ENCODE measurements at places on chromosomes 2 and 18.

DNA sequence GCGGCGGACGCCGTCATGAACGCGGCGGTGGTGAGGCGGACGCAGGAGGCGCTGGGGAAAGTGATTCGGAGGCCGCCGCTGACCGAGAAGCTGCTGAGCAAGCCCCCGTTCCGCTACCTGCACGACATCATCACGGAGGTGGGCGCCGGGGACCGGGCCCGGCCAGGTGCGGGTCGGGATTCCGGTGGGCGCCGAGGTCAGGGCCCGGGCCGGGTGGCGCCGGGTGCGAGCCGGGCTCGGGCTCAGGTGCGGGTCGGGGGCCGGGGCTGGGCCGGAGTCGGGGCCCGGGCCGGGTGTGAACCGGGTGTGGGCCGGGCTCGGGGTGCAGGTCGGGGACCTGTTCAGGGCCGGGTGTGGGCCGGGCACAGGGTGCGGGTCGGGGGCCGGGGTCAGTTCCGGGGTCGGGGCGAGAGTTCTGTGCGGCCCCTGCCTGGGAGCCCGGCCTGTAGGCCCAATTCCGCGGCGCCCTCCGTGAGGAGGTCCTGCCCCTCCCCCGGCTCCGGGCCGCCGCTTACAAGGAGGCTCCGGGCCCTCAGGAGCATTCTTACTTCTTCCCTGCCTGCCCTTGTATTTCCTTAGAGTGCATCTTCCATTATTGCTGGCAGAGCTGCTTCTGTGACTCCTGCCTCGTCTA, 447 bp downstream of the TRAF3IP1 start:
- DNase-seq: no peak

DNA sequence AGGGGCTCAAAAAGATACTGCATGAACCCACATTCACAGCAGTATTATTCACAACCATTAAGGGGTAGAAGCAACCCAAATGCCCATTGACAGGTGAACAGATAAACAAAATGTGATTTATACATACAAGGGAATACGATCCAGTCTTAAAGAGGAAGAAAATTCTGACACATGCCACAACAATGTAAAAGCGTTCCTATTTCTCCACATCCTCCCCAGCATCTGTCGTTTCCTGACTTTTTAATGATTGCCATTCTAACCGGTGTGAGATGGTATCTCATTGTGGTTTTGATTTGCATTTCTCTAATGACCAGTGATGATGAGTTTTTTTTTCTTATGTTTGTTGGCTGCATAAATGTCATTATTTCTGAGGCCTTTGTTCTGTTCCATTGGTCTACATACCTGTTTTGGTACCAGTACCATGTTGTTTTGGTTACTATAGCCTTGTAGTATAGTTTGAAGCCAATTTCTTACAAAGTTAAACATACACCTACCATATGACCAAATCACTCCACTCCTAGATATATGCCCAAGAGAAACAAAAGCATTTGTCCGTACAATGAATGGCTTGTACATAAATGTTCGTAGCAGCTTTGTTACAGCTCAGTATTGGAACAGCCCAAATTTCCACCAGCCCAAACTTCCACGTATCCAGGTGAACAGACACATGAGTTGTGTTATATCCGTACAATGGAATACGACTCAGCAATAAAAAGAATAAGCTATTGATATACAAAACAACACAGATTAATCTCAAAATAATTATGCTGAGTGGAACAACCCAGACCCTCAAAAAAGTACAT, 85.1 kb downstream of the TMEM131 start:
- DNase-seq: no peak

DNA sequence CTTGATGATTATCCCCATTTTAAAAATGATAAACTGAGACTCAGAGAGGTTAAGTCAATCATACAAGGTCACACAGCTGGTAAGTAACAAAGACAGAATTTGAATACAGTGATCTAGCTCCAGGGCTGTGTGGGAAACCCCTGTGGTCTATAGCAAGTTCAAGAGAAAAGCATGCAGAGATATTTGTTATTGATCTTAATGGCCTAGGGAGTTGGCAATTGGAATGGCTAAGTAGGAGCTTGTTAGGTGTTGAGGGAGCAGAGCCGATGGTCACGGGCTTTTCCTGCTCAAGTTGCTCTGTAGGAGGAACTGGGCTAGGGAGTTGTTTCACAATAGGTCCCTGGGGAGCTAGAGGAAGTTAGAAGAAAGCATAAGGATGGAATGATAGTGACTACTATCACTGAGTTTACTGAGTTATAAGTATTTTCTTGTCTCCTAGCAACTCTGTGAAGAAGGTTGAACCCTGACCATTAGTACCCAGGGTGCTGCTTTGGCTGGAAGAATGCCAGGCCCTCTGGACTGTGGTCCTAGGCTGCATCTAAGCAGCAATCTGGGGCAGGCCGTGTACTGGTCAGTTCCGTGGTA, 30.0 kb downstream of the RNF125 start:
- DNase-seq: no peak

GRCh38 chr2:145909766-145910165, 1389.8 kb upstream of the ZEB2 start:
- no peak for DNase-seq

GRCh38 chr18:76350134-76351025, 144.7 kb downstream of the ZNF516 start:
- no peak for DNase-seq

DNA sequence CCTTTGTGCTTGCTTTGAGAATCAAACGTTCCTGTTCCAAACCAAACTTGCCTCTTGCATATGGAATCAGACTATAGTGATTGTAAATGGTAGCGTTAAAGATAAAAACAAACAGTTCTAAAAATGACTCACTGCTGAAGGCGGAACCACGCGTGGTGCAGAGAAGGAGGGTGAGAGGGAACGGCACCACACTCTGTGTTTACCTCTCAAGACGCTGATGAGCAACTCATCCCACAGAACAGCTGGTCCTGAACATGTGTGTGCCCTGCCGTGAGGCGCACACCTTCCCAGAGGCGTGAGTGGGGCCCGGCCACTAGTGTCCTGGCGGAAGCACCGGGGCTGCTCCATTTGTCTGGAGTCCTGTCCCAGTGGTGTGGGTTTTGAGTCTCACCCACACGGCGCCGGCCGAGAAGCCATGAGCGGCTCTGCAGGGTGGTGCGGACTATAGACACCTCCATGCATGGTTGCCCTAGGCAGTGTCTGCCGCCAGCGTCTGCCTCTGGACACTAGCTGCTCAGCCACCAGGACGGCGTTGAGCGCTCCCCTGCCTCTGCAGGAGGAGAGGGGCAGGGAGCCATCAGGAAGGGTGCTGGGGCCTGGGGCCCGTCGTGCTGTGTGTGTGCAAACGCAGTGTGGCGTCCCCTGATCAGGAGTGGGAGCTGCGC, 52.1 kb downstream of the NFATC1 start:
- DNase-seq: no peak

DNA sequence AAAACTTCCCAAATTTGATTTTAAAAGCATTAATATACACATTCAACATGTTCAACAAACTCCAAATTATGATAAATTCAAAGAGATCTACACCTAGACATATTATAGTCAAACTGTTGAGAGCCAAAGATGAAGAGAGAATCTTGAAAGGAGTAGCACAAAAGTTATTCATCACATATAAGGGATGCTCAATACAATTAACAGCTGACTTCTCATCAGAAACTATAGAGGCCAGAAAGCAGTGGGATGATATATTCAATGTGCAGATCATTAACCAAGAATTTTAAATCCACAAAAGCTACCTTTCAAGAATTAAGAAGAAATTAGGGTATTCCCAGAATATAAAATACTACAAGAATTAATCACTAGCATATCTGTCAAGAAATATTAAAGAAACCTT, 75.4 kb downstream of the LOXHD1 start:
- DNase-seq: no peak

DNA sequence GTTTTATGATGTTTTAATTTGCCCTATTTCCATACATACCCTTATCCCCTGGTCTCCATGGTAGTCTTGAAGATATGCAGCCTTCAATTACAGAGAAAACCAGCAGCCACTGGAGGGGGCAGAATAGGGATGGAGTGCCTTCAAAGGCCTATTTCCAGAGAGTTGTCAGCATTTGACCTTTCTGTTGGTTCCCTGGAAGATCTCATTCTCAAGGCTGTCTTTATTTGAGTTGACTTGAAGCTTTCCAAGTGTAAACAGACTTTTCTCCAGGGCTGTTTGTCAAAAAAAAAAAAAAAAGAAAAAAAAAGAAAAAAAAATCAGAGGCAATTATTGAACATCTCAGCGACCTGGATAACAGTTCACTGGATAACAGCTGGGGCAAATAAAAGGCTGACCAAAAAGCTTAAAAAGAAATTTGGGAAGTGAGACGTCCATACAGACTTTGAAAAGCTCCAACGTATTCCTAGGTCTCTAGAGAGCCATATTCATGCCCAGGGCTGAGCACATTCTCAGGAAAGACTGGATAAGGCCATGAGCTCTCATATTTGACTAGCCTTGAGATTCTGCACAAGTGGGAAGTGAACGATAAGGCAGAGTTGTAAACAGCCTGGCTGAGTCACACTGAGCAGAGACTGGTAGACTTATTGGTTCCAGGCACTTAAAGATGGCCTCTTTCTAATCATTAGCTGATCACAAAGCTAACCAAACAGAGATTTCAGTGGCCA, 126.6 kb downstream of the VAPA start:
- DNase-seq: no peak

GRCh38 chr18:35497027-35497369, 762 bp downstream of the INO80C start:
- peak; percentile 62 for DNase-seq

GRCh38 chr2:6845903-6846302, 19.8 kb downstream of the CMPK2 start:
- DNase-seq: no peak

- peak; percentile 3 for DNase-seq
These were observed 32.8 kb downstream of the FAM124B start for GRCh38 chr2:224369028-224369632.

DNA sequence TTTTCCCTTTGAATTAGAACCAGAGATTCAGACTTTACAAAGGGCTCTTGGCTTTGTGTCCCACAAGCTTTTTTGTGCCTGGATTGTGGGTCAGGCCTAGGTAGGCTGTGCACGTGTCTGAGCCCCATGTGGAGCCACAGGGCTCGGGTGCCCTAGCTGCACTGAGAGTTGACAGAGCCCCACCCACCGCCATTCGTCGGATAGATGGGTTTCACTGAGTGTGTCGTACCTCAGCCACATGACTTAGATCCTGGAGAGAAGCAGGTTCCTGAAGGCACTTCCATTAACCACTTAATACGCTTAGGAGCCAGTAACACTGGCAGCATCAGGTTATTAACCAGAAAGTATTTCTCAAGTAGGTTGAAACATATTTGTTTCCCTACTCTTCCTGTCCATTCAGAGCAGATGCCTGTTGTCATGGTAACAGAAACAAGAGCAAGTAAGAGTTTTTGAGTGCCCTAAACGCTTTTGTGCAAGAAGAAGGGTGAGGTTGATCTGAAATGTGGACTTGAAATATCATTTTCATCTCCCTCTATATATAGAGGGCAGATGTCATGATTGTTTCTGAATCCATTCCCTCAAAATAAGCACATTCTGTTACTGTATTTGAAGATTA, 30.0 kb downstream of the ADCYAP1 start:
- peak; percentile 38 for DNase-seq

DNA sequence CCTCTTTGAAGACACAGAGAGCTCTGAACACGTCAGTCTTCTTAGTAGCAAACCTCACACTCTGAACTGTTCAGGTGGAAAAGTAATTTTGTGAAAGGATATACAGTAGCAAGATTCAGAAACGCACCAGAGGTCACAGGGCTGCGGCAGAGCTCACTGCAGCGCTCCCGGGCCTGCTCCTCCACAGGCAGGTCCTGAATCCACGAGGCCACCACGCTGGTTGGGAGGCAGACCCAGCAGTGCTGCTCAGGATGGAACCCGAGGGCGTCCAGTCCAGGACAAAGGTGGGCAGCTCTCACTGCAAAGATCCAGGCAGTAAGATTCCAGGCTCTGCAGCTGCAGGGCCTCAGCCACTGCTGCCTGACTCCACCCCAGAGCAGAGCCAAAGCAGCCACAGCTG, 576.2 kb upstream of the SALL3 start:
- DNase-seq: no peak

DNA sequence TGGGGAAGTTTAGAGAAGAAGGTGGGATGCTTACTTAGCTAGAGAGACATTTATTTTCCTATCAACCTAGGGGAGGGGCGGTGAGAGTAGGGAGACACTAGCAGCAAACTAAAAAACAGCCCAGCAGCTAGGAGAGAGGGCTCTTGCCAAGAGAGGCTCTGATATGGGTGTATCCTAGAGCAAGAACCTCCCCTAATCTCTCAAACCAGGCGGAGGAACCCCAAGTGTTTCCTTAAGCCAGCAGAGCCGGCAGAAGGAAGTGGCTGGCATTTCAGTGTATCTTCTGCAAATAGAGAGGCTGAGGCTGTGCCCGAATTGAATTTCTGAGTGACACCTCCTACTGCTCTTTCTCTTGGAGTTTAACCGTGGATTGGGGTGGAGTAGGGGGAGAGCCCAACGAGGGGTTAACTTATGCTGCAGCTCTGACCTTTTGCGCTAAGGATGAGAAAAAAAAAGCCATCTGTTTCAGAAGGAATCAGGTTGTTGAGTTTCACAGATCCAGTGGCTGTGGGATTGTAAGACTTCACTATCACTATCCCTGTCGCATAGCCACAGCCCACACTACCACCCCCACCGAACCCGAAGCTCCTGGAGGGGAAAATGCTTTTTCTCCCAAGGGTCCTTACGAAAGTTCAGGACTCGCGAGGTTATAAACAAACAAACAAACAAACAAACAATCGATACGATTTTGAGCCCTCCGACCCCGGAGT, 1.4 kb downstream of the ST8SIA5 start:
- peak; percentile 61 for DNase-seq

- no peak for DNase-seq
These were observed 21.5 kb upstream of the ZSCAN30 start for GRCh38 chr18:35311496-35311895.

- DNase-seq: no peak
These were observed 234.4 kb downstream of the LPIN1 start for GRCh38 chr2:11980809-11981208.

DNA sequence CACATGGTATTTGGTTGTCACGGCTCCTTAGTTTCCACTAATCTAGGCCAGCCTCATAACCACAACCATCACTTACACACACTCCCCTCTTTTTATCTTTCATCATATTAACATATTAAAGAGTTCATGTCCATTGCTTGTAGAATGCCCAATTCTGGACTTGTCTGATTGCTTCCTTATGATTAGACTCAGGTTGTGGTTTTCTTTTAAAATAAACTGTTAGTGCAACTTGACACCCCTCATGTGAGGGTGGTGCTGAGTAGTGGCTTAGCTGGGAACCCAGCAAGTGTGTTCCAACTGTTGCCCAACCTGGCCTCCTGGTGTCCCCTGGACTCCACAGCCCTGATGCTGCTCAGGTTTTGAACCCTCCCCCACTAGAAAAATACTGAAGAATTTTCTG, 20.1 kb upstream of the CD207 start:
- DNase-seq: no peak

GRCh38 chr2:105645031-105645937, 99.4 kb upstream of the NCK2 start:
- no peak for DNase-seq

DNA sequence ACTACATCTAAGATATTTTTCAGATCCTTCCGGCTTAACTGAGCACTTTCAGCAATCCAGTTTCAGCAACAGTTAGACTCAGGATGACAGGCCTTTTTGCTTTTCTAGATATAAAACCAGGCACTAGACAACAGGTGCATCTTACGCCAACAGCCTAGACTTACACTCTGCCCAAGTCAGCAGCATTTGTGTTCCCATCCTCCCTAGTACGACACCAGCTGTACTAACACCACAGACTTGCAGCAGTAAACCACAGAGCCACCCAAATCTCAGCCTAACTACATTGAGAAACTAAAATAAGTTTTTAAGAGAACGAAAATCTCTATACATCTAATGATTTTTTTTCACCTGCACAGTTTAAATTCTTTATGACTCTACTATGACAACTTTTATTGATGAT, 89.9 kb upstream of the DNMT3A start:
- no peak for DNase-seq

Measured in NCI-H146 (cell line).